Urinary bladder (tissue), 4 donors: ENCODE measurements at places on chromosomes 7 and 10.

DNA sequence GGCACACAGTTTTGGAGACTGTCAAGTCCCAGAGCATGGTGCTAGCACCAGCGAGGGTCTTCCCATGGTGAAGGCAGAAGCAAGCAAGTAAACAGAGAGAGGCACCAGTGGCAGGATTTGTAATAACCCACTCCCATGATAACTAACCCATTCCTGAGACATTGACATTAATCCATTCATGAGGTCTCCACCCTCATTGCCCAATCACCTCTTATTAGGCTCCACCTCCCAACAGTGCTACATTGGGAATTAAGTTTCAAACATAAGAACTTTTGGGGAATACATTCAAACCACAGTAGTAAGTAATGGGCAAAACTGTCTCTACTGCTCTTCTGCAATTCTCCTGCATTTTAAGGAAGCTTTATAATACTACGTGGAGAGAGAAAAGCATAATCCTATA is 193.6 kb downstream of the CACNA2D1 start:
- no peak for DNase-seq

GRCh38 chr7:142303650-142304049 is 45.8 kb upstream of the PRSS58 start:
- DNase-seq = no peak

GRCh38 chr10:33780961-33781360 is 446.5 kb upstream of the NRP1 start:
- no peak for DNase-seq

DNA sequence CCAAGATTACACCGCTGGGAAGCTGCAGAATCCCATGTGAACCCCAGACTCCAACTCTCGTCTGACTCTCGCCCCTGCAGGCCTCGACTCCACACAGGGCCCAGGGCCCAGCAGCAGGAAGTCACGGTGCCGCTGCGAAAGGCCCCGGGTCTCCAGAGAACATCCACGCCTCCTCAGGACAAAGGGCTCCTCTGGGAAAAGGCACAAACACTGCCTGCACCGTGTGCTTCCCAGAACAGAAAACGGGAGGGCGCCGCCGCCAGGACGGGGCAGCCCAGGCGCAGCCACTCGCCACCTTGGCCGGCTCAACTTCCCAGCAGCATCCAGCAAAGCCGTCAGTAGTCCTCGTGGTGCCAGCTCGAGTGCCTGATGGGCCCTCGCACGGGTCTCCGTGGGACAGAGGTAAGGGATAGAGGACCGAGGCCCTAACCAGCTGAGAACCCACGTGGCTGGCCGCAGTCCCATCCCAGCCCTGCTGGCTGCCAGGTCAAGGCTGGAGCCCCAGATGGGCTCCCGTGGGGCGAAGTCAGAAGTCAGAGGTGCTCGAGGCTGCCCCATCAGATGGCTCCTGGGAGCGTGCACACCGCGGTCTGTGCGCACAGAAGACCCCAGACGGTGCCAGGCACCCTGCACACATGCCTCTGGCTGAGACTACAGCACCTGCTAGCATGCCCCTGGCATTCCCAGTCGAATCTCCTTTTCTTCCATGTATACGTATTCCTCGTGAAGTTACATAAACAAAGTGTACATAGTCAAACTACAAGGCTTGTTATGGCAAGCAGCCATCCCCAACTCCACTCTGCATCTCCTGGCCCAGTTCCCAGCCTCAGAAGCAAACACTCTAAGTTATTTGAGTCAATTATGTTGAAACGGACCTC is 60.2 kb downstream of the MAD1L1 start:
- DNase-seq = peak; percentile 83

- no peak for DNase-seq
Observed at GRCh38 chr10:27514243-27514642, 10.1 kb downstream of the RAB18 start.

- peak; percentile 49 for DNase-seq
Observed at GRCh38 chr10:113493882-113494301, 59.0 kb upstream of the HABP2 start.

- no peak for DNase-seq
Observed at GRCh38 chr7:133633055-133633454, 380.2 kb downstream of the EXOC4 start.

DNA sequence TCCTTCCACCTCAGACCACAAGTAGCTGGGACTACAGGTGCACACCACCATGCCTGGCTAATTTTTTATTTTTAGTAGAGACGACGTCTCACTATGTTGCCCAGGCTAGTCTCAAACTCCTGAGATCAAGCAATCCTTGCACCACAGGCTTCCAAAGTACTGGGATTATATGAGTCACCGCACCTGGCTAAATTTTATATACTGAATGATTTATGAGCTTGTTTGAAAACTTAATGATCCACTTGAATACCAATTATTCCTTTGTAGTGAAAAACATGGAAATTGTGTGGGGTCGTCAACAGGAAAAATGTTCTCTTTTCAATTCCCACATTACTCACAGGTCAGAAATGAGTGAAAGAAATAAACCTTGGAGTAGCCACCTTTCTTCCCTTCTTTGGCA is 31.3 kb downstream of the RAPGEF5 start:
- DNase-seq = no peak

DNA sequence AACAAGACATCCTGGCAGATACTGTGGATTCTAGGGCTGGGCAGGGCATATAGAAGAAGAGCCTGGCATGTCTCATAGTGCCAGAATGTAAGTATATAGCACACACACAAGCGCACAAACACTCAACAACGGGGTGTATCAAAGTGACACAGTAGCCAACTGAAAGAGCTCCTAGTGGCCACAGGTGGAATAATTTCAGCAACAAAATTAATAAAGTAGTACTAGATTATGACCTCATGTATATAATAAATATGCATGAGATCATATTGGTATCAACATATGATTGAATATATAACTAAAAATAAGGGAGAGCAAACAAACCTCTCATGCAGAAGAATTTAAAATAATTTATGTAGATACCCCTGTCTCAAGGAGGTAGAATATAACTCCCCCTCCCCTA is 72.4 kb upstream of the CXCL12 start:
- DNase-seq = no peak

DNA sequence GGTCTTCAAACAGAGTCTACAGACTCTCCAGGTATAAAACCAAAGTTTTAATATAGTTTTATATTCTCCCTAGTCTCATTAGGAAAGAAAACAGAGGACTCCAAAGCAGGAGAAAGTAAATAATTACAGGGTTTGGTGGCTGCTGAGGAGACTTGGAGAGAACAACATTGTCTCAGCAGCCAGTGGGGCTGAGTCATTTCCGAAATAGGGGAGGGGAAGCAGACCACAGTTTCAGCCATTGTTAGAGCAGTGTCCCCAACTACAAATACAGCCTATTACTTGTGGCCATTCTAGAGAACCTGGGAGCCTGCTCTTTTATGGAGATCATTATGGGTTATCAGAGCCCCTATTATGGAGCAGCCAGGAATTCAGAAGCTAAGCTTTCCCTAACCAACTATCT is 44.2 kb upstream of the A1CF start:
- DNase-seq = no peak

DNA sequence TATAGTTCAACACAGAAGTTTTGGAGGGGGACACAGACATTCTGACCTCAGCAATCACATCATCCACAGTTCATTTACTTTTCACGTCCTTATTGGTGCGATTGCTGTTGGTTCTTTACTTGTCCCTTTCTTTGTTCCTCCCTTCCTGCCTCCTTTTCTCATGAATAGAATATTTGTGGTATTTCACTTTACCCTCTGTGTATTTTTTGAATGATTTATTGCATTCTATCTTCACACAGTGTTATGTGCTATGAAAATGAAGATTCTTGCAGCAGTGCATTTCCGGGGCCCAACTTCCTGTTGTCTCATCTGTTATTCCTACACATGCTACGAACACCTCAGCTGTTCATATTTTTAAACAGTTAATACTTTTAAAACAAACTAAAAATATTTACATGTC is 179.6 kb downstream of the ZMYND11 start:
- no peak for DNase-seq

GRCh38 chr10:16639471-16639870 is 117.8 kb upstream of the C1QL3 start:
- no peak for DNase-seq

GRCh38 chr7:42605406-42606192 is 306.3 kb downstream of the C7orf25 start:
- DNase-seq = no peak

DNA sequence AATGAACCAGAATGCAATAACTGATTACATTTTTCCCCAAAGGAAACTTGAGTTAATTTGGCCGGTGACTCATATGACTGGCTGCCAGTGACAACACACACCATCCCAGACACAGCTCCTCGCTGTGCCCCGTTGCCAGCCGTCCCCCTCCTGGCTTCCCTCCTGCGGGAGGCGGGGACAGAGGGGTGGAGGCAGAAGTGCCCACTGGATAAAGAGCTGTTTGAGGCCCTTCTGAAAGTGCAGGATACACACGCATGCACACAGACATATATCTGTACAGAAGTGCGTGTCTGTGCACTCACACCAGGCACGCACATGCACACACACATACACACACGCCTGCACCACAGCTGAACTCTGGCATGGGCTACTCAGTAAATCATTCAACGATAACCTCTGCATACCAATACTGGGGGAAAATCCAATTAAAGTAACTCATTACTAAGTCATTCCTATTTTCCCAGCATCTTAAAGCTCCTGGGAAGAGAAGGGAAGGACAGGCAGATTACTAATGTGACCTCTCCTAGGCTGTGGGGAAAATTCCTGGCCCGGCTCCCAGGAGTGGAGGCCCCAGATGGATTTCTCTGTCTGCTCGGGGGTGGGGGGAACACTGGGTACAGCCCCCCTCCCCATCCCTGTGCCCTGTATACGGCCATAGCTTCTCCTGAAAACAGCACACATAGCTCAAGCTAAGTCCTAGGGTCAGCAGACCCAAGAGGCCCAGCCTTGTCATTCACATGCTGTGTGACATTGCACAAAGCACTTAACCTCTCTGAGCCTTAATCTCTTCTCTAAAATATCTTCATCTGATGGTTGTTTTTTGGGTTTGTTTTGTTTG is 52.3 kb upstream of the MYL10 start:
- DNase-seq = peak; percentile 48

DNA sequence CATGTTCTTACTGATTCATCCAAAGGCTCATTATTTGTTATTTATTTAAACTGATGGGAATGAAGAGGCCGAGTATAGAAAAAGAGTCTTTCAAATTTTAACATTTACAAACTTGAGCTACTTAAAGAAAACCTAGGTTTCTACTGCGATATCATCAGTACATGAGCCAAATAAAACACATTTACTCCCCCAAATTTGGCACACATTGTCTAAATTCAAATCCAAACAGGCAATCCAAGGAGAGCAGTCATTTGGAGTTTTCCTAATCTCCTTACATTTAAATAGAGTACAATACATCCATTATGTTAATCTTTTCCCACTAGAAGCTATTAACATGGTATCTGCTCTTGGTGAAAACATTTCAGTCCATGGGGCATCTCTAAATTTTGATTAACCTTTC is 2.2 kb downstream of the NMT2 start:
- peak; percentile 49 for DNase-seq

DNA sequence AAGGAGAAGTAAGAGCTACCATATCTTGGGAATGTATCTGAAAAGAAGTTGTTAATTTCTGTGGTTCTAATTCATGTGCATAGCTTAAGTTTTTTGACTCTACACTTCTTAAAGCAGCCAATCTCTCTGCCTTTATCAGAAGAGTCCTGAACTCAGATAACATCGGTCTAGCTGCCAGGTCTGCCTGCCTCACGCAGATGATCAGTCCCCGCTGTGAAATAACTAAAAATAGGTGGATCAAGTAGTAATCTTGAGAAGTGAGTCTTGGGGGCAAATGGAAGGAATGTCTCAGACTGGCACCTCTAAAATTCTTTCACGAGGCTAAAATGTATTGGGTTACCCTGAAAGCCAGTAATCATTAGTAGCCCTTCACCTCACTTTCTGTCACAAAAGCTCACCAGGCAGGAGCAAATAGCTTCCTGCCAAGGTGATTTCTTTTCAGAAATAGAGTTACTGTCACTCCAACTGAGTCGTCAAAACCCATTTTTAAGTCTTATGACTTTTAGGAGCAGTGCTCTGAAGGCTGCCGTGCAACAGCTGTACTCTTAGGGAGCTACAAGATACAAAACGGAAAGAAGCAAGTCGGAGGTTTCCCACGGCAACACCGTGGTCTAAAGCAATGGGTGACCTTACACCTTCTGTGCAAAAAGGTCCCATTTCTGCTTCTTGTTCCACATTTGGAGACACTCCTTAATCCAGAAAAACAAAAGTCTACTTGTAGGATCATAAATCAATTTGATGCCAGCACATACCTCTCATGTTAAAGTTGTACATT is 85.2 kb downstream of the ABCB5 start:
- DNase-seq = no peak

GRCh38 chr10:104867966-104868598 is 227.0 kb downstream of the SORCS3 start:
- no peak for DNase-seq
